ENCODE measurements at places on chromosomes 1 and 21.

DNA sequence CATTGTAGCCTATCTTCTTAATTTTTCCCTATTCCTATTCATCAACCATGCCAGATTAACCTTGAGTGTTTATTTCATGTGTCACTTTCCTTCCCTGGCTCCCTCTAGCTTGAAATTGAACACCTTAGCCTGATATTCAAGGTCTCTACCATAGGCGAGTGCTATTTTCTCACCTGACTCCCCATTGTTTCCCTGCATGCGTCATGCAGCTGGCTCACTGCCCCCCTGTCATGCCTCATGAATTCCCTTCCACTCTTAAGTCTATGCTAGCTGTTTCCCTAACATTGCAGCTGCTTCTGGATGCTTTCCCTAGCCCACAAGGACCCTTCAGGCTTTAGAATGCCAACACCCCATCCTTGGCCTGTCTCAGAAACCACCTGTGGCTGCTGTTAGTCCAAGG lies 56.7 kb upstream of the CD1D start:
- no peak for DNase-seq

DNA sequence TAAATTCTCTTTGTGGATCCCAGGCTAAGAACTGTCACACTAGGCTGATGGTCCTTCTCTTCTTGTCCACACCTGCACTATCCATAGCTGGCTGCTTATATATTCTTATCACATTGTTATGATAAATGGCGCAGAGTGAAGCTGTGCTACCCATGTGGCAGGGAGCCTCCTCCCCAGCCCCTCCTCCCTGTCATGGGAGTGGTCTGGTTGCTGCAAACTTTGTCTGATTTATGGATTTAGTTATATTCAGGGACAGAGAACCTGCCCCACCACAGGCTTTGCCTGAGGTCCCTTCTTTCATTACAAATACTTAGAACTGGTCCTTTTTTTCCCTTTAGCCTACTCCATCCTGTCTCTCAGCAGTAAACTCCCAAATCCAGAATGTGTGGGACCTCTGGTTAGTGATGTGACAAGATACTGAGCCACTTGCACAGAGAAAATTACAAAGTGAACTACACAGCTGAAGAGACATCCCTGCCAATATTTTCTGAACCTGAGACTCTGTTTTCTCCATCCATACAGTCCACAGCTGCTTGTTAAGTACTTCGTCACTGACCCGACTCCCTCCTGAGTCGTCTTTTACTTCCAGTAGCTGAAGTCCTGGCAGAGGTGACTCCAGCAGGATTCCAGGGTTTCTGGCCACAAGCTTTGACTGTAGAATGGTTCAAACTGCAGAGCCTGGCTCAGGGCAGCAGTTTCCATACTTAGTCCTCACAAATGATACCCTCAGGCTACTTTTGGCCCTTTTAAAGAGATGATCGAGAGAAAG lies 37.6 kb downstream of the PTGFRN start:
- DNase-seq, result no peak

DNA sequence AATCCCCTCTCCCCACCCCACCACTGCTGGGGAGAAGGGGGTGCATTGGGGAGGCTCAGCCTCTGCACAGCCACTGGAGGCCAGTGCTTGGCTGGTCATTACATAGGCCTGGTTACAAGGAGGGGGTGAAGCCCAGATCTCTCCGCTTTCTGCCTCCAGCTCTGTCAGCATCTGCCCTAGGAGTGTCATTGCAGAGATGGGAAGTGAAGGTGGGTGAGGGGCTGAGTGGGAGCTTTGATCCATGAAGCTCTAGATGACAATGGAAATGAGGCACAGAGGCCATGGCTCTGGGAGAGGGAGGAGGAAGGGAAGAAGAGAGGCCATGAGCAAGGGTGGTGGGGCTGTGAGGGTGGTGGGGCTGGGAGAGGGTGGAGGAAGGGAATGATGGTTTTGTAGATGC lies 411.6 kb downstream of the MATN1 start:
- no peak for DNase-seq

DNA sequence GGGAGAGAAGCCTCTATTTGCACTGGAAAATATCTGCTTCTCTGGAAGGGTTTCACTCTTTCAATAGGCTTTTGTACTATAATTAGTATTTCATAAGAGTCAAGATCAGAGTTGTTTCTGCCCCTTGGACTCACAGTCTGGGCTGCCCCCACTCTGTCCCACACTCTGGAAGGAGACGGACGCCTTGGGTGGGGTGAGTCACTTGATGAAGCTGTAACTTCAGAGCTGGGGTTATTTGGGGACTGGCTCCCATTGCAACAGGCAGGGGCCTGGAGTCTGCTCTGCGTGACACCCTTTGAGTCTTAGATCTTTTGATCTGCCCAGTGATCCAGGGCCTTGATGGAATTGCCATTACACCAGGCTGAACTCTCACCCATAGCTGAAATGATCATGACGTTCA lies 4.0 kb upstream of the KCNA10 start:
- no peak for DNase-seq

DNA sequence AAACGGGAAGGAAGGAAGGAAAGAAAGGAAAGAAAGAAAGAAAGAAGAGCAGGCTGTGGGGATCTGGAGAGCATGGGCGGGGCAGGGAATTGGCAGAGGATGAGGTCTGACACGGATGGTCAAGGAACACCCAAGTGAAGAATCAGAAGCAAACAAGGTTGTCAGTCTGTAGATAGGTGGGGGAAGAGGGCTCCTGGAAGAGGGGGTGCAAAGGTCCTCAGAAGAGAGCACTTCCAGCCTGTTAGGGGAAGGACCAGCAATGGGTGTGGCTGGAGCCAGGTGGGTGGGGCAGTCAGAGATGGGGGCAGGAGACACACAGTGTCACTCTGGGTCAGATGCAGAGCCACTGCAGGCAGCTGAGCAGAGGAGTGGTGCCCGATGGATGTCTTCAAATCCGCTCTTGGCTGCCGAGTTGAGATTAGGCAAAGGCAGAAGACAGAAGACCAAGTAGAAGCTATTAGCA lies 11.0 kb upstream of the PLA2G2C start:
- DNase-seq, result no peak

DNA sequence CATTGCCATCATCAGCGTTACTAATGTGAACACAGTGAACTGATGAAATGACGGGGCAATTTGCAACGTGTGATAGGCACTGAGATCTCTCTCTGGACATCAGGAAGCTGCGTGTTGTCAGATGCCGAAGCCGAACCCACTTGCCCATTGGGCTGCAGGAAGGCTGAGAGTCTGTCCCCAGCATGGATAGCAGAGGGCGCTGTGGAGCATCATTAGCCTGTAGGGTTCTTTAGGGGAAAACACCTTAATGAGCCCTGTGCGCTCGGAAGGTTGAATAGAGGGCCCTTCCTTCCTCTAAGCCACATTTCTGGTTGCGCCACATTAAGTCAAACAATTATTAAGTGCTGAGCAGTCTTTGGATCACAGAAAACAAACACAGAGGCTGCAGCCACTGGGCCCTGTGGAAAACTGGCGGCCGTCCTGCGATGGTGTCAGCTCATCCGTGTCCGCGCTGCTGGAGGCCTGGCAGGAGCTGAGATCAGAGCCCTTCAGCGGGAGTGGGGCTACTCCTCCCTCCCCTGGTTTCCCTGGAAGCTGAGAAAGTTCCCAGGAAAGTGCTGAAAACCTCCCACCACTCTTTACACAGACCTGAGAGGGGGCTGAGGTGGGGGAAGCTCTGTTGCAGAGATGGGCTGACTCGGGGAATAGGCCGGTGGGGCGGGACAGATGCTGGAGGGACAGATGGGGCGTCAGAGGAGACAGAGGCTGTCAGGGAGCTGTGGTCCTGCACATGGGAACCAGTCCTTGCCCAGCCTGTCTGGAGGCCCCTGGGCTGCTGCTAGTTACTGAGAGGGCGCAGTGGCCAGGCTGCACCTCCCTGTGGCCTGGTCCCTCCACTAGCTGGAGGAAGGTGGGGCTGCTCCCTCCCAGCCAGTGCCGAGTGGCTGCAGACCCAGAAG lies 12.7 kb downstream of the TFF2 start:
- DNase-seq, result peak; percentile 91

DNA sequence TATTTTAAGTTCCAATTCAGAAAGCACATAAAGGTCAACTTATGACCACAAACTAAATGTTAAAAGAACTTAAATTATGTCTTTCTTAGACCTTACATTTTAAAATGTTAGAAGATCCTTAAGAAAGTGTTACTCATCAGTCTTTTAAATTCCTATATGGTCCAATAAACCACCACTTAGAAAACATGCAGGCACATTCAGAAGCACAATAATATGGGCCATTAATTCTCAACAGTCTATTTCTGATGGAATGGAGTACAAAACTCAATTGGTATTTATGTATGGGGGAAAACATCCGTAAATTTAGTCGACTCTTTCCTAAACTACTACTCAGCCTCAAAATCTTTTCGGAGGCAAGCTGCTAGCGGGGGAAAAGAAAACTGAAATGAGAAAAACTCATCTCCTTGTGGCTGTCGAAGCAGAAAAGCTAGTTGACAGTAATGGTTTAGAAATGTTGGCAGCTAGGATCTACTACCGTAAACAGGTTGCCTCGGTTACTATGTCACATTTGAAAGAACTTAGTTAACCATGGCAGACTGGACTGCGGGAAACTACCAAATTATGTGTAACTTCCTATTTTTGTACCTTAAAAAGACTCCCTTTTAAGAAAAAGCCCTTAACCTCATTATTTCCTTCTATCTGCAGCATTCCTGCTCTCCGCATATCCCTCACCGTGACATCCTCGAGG lies 1.0 kb downstream of the TRMT1L start:
- no peak for DNase-seq

DNA sequence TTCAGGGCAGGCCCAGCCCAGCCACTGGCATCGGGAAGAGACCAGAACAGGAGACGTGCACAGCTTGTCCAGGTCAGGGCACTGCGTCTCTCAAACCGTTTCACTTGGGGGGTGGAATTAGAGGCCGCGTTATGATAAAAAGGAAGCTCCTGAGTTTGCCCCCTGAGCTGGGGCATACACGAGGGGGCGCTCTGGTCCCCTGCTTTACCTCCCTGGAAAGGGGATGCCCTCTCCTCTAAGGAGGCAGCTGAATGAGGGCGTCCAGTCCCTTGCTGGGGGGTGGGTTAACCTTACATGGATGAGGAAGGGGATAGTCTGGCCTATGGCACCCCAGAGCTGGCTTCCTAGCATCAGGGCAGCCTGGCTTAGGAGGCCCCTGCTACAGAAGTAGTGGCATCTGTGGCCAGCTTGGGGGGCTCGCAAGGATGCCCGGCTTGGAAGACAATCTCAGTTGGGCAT lies 2.3 kb downstream of the MYOG start:
- no peak for DNase-seq

- no peak for DNase-seq
These were observed 54.9 kb upstream of the B3GALT2 start for GRCh38 chr1:193241132-193241827.

- no peak for DNase-seq
These were observed 27.9 kb downstream of the CDCP2 start for GRCh38 chr1:54124906-54125305.

DNA sequence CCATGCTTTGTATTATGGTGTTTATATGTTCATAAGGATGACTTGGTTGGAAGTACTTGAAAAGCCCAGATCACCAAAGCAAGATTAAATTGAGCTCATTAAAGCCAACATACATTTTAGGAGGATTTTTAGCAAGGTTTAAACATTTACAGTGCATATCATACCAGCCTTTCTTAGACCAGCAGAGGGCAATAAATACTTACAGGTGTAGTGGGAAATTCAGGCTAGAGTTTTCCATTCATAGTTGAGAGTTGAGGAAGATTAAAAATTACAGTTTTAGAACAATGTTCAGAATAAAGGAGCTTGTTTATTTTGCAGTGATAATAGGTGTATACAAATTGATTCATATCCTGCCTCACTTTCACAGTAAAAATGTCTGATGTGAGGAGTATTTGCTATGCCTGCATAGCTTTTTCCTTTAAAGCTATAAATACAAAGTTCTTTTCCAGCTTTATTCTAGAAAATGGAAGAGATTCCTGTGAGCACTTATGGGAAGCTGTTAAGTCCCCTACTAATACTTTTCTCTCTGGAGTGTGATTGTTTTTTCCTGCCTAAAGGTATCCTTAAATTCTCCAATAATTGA lies 35.3 kb downstream of the DTL start:
- DNase-seq, result no peak

DNA sequence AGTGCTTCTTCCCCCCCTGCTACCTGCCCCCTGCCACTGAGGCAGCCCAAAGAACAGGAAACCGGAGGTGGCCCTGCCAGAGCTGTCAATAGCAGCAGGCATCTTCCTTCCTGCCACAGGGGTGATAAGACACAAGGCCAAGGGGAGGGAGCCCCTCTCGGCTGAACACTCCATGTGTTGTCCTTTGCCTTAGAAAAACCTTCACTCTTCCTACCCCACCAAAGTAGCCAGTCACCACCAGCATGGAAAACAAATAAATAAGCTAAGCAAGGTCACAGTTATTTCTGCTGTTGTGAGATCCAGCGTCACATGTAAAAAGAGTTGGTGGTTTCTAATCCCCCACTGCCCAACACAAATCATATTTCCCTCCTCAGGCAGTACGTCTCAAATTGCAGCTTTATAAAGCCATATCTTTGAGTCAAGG lies 104.8 kb upstream of the DPT start:
- DNase-seq, result no peak

GRCh38 chr1:48776393-48777218 lies at the start of gene BEND5:
Gene BEND5, minus strand, starts transcription at chr1:48776891. Its CDS starts 60 bp downstream, at chr1:48776831.
- peak; percentile 29 for DNase-seq

DNA sequence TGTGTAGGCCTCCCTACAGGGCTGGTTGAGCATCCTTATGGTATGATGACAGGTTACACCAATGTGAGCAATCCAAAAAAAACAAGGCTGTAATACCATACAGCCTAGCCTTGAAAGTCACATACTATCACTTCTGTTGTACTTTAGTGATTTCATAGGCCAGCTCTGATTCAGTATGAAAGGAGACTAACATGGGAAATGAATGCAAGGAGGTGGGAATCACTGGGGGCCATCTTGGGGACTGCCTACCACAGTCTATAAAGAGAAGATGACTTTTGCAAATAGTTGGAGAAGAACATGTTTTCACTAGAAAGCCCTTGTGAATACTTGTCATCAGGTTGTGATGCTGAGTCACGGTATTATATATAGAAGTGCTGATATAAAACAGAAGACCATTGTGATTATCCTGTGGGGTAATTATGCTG lies 270.7 kb downstream of the S1PR1 start:
- DNase-seq, result no peak

DNA sequence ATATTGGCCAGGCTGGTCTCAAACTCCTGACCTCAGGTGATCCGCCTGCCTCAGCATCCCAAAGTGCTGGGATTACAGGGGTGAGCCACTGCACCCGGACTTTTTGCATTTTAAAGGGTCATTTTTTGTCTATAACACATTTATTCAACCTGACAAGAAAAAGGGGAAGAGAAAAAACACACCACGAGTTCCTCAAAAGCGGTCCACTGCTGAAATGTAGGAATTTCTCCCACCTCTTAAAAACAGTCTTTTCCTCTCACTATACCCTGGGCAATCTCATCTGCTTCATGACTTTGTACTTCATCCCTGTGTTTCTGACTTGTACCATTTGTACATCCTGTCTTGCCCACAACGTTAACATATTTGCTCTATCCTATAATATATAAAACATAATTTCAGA lies 413.3 kb upstream of the PTBP2 start:
- DNase-seq, result no peak

GRCh38 chr1:179447489-179447888 lies 81.7 kb downstream of the AXDND1 start:
- DNase-seq, result peak; percentile 6

DNA sequence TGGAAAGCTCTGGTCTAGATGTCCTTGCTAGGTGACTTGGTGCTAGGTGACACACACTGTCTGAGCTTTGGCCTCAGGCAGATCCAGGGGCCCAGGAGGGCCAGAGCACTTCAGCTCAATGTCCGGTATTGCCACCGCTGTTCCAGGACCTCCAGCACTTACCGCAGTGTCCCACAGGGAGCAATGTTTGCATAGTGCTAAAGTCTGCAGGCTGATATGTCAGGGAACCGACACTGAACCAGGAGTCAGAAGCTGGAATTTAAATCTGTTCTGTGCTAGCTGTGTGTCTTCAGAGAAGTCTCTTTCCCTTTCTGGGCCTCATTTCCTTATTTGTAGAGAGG lies 19.3 kb downstream of the DHCR24 start:
- no peak for DNase-seq
